ENCODE measurements at places on chromosomes 5 and 9.

DNA sequence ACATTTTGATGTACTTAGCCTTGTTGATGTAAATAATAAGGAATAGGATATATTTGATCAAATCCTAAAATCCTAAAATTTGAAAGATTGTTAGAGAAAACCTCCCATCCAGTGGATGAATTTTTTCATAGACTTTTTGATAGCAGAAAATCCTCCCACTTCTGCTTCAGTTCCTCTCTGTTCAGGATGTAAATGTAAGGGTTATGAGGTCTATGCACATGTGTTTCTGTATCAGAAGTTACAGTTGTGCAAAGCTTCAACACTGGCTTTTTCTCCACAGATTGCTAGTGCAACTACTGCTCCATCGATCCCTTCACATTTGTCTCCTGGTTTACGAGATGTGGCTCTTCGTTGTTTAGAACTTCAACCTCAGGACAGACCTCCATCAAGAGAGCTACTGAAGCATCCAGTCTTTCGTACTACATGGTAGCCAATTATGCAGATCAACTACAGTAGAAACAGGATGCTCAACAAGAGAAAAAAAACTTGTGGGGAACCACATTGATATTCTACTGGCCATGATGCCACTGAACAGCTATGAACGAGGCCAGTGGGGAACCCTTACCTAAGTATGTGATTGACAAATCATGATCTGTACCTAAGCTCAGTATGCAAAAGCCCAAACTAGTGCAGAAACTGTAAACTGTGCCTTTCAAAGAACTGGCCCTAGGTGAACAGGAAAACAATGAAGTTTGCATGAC, 16.0 kb upstream of the SETD9 start:
- DNase-seq: no peak

- DNase-seq: peak; percentile 26
Observed at GRCh38 chr5:103562453-103563157, at the start of gene NUDT12. TSS of gene NUDT12 (minus strand) at chr5:103562789. CDS start at chr5:103560248, 2,541 bp downstream.

- no peak for DNase-seq
Observed at GRCh38 chr9:120677965-120678364, 36.3 kb downstream of the MEGF9 start.

DNA sequence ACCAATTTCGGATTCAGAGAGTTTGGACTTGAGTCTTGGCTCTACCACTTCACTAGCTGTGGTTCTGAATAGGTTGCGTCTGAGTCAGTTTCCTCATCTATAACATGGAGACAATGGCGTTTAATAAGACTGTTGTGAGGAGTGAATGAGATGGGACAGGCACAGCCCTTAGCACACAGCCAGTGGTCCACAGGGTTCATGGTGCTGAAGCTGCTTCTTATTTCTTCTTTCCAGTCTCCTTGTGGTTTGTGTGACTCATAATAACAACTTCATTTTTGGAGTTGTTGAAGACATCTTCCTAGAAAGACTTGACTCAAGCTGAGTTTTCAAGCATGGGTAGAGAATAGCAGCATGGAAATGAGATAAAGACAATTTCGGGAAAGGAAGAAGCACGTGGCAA, 172.6 kb upstream of the PPP2R2B start:
- no peak for DNase-seq

All from tibial nerve (tissue), 4 donors.